Activated naive CD4-positive, alpha-beta T cell treated with anti-CD3 and anti-CD28 coated beads, Interleukin-2, amount 10 ng/mL, durations not matched to agents 7 days and 5 days (primary cell): ENCODE measurements at places on chromosomes 13 and 19.
A peak's percentile ranks its signal among the peaks of the same experiment; 100 is the strongest.

DNA sequence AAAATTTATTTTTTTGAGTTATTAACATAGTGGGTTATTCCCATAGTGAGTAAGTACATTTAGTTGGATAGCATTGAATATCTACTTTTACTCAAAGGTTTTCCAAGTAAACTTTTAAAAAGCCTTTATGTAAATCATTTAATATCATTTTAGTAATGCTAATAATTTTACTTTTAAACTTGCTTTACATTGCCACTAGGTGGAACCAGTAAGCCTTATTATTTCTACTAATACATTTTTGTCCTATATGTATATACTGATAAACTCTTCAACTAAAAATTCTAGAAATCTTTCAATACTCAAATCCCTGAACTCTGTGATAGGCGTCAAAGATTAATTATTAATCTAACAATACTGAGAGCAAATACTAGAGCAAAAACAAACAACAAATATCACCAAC is 1709.2 kb upstream of the PCDH20 start:
- DNase-seq, result no peak

DNA sequence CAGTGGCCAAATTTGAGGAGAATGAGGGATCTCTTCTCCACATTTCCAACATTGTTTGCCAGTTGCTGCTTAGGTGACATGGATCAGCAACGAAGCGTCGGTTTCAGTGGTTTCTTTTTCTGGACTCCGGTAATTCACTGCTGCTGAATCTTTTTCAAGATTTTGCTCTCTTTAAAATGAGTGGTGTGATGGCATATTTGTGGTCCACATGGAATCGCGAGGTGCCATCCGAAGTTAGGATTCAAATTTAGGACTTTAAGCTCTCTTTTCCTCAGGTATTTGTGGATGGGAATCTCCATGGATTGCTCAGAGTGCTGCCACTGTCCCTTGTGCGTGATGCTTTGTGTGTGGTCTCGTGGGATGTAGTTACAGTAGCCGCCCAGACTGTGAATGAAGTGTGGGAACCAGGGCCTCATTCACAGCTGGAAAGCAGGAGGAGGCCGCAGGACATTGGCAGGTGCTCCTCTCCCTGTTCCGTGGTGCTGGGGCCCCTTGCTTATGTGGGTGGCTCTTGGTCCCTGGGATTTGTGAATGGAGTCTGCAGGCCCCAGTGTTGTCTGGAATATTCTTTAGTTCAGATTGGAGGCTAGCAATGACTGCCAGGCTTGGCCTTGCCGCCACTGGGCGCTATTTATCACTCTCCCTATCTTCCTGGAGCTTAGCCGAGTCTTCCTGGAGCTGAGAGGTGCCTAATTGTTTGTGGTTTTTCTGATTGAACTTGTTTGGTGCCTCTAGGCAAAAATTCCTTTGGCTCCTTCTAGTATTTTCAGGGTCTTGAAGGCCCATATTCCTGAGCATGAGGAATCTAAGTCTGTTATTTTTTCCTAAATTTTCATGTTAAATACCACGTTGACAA is 1.5 kb downstream of the ILF3 start:
- peak; percentile 27 for DNase-seq

- DNase-seq, result no peak
Measured at GRCh38 chr19:50500753-50501151, 10.2 kb downstream of the JOSD2 start.

DNA sequence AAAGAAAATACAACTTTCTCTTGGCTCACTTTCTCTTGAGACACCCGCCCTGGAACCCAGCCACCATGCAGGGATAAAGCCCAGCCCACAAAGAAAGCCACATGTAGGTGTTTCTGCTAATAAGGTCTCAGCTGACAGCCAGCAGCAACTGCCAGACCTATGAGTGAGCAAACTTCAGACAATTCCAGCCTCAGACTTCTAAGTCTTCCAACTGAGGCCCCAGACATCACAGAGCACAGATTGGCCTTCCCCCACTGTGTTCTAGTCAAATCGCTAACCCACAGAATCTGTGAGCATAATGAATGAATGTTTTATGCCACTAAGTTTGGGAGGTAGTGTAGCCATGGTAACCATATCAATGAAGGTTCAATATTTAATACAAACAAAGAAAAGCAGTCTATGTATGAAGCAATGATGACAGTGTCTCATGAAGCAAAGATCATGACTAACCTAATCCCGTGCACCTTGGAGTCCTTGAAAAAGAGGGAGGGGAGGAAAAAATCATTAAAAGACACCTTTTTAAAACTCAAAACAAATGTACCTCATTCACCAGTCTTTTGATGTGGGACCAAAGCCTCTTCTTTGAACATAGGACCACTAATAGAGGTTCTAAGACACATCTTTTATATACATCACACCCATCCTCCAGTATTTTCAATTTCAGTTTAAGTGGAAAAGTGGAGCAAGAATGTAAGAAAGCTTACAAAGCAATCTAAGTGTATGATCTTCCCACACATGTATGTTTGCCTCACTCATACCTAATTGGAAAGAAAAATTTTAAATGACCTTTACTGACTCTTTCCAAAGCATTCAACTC is 6.2 kb downstream of the MRPS31 start:
- no peak for DNase-seq

- DNase-seq, result no peak
Measured at GRCh38 chr13:113509989-113510388, 19.5 kb upstream of the DCUN1D2 start.

DNA sequence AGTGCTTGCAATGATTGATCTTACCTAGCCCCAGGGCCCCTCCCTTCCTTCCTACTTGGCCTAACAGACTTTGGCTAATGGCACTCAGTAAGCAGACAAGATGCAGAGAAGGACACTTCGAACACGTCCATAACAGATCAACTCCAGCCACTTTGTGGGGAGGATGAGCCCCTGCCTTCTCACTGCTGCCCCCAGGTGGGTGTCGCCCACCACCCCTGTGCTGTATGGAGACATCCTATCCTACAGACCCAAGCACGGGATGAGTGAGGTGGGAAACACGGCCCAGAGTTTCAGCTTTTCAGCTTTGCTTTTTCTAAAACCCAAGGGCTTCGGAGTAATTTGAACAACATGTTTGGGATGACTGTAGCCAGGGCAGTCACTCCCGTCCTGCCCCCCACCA is 5.5 kb downstream of the SLC7A1 start:
- no peak for DNase-seq

GRCh38 chr19:17406046-17406886 is 836 bp upstream of the BST2 start:
- peak; percentile 49 for DNase-seq

DNA sequence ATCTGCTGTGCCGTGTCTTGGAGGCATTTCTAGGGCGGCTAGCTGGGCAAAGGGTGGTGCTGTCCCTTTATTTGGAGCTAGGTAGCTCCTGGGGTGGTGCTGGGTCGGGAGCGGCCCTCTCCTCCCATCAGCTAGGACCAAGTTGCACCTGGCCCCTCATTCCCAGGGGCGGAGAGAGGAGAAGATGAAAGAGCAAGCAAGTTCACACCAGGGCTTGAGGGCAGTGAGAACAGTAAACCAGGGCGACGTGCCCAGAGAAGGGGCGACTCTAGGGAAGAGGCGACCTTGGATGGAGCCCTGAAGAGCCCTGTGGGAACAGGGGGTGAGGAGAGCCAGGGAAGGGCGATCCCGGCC is 17.0 kb upstream of the KCNN1 start:
- no peak for DNase-seq
